Activated CD4-positive, alpha-beta T cell treated with anti-CD3 and anti-CD28 coated beads, Interleukin-10, Interleukin-2, amounts not matched to agents 100 ng/mL and 50 ng/mL, durations not matched to agents 16 hours and 8 hours (primary cell): ENCODE measurements at places on chromosomes 4 and X.
A peak's percentile ranks its signal among the peaks of the same experiment; 100 is the strongest.

DNA sequence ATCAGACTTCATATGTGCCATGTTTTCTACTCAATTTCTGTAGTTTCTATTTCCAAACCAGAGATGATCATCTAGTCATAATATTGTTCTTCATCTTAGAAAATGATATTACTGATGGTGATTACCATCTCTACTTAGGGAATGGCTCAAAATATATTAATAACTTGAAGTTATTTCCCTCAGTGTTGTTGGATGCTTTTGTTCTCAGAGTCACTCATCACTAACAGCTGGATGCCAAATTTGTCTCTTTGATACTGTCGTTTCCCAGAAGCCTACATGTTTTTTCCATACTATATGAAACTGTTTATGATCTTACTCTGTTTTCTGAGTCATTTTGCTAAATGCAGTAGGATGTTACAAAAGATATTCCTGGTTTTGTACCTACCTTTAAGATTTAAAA is 8.9 kb downstream of the PGAM4 start:
- peak; percentile 25 for DNase-seq

DNA sequence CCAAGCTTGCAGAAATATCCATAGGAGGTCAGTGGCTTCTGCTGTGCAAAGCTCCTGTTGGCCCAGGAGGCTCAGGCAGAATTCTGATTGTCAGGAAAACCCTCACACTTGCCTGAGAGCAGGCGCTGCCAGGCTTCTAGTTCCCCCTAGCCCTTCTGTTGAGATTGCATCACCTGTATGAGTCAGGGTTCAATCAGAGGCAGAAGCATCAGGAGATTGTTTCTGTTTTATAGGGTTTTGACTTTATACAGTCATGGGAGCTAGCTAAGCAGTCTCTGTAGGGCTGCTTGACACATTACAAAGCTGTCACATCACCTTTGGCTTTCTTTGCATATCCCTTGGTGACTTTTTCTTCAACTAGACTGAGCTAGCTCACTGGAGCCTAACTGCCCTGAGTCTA is 27.8 kb downstream of the DIPK2B start:
- DNase-seq = peak; percentile 22

GRCh38 chr4:75030649-75031235 is 97.8 kb downstream of the PARM1 start:
- DNase-seq = no peak

- no peak for DNase-seq
Observed at GRCh38 chrX:120274958-120275357, 24.3 kb downstream of the ZBTB33 start.

DNA sequence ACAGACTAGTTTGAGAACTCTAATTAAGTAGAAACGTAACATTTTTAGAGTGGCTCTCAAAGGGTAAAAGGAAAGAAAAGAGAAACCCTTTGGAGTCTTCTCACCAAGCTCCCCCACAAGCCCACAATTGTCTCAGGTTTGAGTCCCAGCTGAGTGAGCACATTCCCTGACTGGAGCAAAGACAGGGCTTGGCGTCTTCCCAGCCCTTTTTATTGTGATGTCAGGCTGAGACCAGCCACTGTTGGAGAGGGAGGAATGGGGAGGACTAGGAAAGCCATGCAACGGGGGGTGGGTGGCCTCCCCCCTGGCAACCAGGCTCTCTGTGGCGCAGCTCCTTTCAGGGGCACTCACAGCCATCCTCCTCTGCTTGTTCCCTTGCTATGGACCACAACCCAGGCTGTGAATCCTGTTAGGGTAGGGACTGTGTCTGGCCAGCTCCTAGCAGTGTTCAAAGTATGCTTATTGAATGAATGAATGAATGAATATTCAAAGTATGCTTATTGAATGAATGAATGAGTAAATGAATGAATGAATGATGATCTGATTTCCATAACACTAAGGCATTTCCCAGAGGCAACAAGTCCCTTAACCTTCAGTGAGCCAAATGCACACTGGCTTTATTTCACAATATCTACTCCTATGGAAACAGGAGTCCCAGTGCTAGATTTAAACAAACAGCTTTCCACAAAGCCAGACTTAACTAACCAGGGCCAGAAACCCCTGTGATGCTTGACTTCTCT is 413.3 kb downstream of the MID1IP1 start:
- no peak for DNase-seq

DNA sequence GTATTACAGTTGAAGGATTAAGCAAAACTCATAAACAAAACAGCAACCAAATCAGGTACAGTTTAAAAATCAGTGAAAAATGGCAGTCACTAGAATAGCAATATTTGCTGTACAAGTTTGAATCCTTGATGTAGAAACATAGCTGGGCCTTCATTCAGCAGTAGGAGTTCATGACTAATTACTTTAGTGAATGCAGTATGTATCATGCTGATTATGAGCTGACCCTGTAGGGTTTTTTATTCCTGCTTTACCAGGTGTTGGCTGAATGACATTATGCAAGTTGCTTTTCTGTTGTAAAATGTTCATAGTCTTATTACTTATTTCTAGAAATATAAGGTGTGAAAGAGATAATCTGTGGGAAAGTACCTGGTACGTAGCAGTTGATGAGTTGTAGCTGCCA is 179.6 kb downstream of the CCSER1 start:
- DNase-seq = no peak

- peak; percentile 44 for DNase-seq
Observed at GRCh38 chrX:134929808-134930207, 61.0 kb upstream of the SMIM10 start.

DNA sequence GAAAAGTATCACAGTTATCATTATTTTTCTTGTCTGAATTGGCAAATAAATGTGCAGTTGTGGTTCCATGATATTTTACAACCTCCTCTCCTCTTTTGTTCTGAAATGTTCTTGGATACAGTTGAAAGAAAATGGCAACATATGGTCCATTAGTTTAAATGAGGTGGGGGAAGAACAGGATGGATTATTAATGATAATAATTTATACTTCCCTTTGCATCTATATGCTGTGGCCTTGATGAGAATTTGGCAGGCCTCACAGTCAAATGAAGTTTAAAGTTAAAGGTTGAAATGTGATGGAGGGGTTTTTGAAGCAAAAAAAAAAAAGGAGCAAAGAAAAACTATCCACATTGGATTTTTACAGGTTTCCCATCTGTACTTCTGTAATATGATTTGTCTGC is 946.3 kb upstream of the INTU start:
- DNase-seq = no peak

DNA sequence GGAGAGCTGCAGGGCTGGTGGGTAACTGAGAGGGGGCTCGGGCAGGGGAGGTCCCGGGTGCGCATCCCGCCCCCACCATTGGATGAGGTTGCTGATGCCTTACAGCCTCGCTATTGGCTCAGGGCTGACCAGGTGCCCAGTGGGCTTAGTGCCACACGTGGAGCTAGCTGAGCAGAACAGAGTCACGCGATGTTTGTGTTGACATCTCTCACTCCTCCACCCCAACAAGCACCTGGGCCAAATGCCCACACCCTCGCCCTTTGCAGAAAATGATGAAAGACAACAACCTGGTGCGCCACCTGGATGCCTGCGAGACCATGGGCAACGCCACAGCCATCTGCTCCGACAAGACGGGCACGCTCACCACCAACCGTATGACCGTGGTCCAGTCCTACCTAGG is 31.8 kb downstream of the ATP2B3 start:
- no peak for DNase-seq

DNA sequence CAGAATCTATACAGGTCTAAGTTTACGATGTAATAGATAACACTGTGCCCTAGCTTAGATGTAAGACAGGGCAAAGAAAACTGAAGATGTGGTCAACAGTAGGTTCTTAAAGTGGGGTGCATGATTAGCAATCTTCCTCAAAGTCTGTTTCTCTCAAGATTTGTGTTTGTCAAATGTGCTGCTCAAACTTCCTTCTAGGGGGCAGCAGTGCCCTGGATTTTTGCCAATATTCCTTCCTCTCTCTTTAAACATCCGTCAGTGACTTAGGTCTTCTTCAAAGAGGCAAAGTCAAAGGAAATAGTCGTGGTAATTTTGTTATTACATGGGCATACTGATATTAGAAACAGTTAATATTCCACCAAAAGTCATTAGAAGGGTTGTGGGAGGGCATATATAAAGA is 4.2 kb upstream of the PDHA2 start:
- DNase-seq = peak; percentile 2

- no peak for DNase-seq
Observed at GRCh38 chrX:140500441-140500840, 4.4 kb downstream of the SOX3 start.

GRCh38 chr4:22417408-22417807 is 98.5 kb downstream of the ADGRA3 start:
- no peak for DNase-seq

- no peak for DNase-seq
Observed at GRCh38 chr4:21896767-21897166, 51.8 kb downstream of the KCNIP4 start.

GRCh38 chrX:151999813-152000212 is 25.3 kb upstream of the GABRE start:
- DNase-seq = no peak

- peak; percentile 26 for DNase-seq
Observed at GRCh38 chrX:151488677-151489076, 74.8 kb upstream of the PASD1 start.

- DNase-seq = no peak
Observed at GRCh38 chr4:69060651-69061308, 35.5 kb upstream of the UGT2B7 start.

GRCh38 chr4:148420397-148420796 is 21.8 kb downstream of the NR3C2 start:
- DNase-seq = no peak

- DNase-seq = no peak
Observed at GRCh38 chr4:87188048-87188447, 32.4 kb downstream of the KLHL8 start.

- no peak for DNase-seq
Observed at GRCh38 chrX:23656684-23657083, 10.6 kb upstream of the PRDX4 start.

DNA sequence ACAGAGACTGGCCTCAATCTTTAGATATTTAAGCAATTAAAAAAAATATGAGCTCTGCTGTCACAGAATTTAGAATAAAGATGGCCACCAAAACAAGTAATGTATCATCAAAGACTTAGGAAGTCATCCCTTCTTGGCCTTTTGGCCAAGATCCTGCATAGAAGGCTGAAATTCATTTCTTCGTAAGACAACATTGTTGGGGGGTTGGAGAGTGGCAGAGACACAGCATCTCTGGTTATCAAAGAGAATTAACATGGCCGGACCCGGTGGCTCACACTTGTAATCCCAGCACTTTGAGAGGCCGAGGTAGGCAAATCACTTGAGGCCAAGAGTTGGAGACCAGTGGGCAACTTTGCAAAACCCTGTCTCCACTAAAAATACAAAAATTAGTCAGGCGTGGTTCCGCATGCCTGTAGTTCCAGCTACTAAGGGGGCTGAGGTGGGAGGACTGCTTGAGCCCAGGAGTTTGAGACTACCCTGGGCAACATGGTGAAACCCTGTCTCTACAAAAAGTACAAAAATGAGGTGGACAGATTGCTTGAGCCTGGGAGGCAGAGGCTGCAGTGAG is 4.0 kb downstream of the PPM1K start:
- DNase-seq = no peak

DNA sequence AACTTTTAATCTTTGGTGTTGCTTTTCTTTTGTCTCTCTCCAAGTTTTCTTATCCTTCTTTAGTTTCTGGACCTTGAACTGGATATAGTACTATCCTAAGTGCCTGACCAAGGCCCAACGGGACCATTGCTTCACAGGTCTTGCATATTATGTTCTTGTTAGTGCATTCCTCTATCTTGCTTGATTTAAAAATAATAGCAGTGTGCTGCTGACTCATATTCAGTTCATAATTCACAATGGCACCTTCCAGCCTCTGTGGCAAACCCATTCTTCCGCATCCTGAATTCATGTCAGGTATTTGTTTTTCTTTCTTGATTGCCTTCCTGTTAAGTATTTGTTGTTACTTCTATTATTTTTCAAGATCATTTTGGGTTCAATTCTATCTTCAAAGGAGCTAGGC is 197.1 kb upstream of the GIMD1 start:
- DNase-seq = no peak
